ENCODE measurements at places on chromosomes 3 and 15. TPM values are rescaled to one million over a fixed set of nuclear protein-coding genes. Genes with fewer than 3 reads are reported as not detected.

KCTD6 gene
- total RNA-seq = 27.4 TPM

CLPX gene
- 44.8 TPM for total RNA-seq

GATA2 gene
- 62.0 TPM for total RNA-seq

PPP1R14D gene
- not detected for total RNA-seq

SLC9C1 gene
- total RNA-seq = 1.7 TPM

MNS1 gene
- not detected for total RNA-seq

GHRL gene
- total RNA-seq = not detected

SLC4A7 gene
- 20.0 TPM for total RNA-seq

ERICH6 gene
- not detected for total RNA-seq

DNA sequence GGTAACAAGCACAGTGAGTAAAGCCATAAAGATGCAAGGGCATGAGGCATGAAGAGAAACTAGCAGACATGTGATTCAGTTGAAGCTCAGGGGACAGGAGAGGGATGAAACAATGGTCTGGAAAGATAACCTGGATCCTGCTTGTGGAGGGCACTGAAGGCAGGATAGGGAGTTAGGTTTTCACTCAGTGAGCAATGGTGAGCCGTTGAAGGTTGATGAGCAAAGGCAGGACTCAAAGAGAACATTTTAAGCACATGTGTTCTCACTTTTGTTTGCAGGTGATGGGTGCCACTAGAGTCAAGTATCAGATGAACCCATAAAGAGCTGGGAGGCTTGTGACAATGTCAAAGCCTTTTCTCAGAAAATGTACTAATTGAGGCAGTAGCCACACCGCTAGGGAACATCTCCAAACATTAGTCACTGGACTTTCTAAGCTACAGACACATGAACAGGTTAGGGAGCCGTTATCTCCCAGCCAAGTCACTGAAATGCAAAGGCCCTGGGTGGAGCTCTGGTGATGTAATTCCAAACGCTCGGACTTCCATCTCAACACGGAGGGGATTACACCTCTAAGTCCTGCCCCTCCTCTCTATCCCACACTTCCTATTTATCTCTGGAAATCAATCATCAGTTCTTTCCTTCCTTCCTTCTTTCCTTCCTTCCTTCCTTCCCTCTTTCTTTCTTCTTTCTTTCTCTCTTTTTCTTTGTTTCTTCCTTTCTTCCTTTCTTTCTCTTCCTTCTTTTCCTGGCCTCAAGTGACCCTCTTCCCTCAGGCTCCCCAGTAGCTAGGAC lies 22.7 kb downstream of the KLHL6 start:
- DNase-seq = no peak

DNA sequence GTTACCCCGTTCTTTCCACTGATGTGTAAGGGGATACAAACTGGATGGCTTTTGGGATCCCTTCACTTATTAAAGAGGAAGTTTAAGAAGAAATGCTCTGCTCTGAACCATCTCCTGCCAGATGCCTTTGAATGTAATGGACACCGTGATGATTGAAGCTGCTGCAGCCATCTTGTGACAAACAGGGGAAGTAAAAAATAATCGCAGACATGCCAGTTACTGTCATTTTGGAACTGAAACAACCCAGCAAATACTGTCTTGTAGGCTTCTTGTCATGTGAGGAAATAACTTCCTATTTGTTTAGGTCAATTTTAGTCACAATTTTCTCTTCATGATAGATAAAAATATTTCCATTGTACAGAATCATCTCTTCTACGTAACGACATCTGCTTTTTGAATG lies 224.0 kb downstream of the CHL1 start:
- DNase-seq = no peak

- no peak for DNase-seq
Measured at GRCh38 chr3:54900838-54901591, 26.8 kb downstream of the LRTM1 start.

- DNase-seq = peak; percentile 35
Measured at GRCh38 chr3:193240850-193241706, at the start of gene PLAAT1. TSS of gene PLAAT1 (plus strand) at chr3:193241222. CDS start at chr3:193255651, 14,429 bp downstream.

DNA sequence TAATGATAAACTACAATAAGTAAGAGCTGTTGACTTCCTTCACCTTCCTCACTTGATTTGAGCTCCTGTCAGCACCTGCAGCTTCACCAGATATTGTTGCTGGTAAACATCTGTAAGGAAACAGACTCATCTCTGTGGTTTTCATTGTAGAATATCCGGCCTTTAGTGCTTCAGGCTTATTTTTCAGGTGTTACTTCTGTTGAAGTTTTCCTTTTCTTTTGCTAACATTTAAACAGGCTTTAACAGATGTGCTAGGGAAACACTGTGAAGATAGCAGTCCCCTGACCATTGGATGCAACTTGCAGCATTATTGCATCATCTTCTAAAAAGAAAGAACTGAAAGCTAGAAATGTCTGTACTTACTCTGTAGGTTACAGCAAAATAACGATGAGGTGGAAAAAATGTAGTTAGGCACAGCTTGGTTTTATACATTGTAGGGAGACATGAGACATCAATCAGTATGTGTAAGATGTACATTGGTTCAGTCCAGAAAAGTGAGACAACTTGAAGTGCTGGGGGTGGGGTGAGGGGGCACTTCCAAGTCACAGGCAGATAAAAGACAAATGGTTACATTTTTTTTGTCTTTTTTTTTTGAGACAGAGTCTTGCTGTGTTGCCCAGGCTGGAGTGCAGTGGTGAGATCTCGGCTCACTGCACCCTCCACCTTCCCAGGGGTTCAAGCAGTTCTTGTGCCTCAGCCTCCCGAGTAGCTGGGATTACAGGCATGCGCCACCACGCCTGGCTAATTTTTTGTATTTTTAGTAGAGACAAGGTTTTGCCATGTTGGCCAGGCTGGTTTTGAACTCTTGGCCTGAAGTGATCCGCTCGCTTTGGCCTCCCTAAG lies 10.2 kb downstream of the EDEM1 start:
- no peak for DNase-seq

DNA sequence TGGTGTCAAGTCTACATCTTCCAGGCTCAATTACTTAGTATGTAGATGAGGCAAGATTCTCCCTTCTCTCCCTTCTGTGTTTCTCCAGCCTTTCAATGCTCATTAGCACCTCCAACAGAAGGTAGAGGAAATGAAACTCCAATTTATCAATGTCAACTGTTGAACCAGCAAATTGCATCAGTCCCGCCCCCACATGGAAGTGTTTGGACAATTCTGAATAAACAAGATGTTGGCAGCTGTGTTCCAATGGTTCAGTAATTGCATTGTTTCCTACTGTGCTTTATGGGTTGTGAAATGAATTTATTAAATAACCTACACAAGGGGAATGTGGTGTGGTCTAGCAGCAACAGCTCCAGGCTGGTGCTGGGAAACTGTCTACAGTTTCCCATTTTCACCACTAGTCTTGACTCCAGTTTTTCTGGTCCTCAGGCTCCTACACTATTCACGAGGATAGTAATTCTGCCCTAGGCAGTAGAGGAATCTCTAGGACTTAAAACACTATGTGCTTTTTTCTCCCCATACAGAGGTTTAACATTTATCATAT lies 91.9 kb downstream of the MB21D2 start:
- no peak for DNase-seq

GRCh38 chr15:50381438-50381837 lies 26.4 kb upstream of the GABPB1 start:
- DNase-seq = no peak

GRCh38 chr3:59535791-59536221 lies 486.0 kb upstream of the CFAP20DC start:
- no peak for DNase-seq

- no peak for DNase-seq
Measured at GRCh38 chr15:99738021-99738847, 5.0 kb upstream of the LYSMD4 start.

DNA sequence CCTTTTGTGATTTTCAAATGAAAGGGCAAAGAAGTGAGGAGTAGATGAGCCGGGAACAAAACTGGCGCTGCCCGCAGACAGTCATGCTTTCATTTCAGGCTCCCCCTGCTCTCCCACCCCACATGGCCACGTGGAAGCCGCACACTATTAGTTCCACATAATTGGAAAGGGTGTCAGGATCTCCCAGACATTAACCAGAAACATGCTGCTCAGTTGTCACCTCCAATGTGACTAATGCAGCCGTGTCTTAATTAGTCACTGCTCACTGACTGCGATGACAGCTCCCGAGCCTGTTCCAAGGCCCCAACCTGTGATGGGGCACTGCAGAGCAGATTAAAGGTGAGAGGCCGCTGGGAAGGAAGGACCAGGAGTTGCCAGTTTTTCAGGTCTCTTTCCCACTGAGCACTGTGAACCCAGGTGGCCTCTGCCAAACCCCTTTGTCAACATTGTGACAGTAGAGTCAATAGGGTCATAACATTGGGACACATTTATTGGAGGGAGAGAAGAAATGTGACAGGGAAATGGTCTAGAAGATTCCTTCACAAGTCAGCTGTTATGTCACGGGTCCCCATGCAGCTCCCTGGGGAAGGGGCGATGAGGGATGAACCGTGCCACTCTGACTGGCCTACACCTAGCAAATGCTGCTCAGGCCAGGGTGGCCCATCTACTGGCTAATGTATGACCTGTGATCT lies 38.6 kb upstream of the SFMBT1 start:
- DNase-seq = no peak

GRCh38 chr15:80777137-80777536 lies 2.0 kb upstream of the CEMIP start:
- DNase-seq = peak; percentile 45

GRCh38 chr3:57992452-57993213 lies 15.6 kb upstream of the FLNB start:
- no peak for DNase-seq

DNA sequence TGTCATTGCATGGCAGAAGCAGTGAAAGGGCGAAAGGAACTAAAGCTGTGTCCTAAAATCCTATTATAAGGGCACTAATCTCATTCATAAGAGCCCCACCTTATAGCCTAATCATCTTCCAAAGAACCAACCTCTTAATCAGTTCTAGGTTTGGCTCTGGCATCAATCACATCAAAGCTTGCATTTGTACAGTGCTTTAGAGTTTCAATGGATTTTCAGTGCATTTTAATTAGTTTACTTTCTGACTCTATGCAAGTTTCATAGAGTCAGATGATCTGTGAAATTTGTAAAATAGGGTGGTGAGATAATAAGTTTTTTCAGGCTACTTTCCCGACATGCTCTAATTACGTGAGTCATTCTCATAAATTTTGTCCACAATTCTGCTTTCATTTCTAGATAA lies 341.1 kb downstream of the DIPK2A start:
- DNase-seq = no peak

DNA sequence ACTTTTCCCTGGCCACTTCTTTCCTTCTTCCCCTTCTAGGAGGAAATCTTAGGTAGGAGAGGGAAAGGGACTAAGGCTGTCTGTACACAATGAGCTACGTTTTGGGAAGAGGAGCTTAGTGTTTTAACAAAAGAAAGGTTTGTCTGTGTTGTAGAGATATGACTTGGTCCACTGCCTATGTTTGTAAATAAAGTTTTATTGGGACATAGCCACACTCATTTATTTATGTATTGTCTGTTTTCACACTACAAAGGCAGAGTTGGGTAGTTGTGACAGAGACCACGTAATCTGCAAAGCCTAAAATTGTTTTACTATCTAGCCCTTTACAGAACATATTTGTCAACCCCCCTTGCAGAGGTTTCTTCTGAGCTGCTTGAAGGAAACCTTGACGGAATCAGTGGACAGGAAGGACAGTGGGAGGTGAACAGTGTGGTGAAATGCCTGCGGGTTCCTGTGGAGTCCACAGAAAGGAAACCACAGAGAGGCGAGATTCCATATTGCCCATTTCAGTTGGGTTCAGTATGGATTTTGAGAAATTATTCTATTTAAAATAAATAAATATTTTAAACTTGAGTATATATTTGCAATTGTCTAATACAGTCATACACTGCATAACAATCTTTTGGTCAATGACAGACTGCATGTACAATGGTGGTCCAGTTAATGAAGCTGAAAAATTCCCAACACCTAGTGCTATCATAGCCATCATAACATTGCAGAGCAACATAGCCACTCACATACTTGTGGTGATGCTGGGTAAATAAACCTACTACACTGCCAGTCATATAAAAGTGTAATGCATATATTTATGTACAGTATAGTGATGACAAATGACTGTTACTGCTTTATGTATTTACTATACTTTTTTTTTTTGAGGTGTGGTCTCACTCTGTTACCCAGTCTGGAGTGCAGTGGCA lies 157.9 kb upstream of the NUDT16 start:
- DNase-seq = no peak

DNA sequence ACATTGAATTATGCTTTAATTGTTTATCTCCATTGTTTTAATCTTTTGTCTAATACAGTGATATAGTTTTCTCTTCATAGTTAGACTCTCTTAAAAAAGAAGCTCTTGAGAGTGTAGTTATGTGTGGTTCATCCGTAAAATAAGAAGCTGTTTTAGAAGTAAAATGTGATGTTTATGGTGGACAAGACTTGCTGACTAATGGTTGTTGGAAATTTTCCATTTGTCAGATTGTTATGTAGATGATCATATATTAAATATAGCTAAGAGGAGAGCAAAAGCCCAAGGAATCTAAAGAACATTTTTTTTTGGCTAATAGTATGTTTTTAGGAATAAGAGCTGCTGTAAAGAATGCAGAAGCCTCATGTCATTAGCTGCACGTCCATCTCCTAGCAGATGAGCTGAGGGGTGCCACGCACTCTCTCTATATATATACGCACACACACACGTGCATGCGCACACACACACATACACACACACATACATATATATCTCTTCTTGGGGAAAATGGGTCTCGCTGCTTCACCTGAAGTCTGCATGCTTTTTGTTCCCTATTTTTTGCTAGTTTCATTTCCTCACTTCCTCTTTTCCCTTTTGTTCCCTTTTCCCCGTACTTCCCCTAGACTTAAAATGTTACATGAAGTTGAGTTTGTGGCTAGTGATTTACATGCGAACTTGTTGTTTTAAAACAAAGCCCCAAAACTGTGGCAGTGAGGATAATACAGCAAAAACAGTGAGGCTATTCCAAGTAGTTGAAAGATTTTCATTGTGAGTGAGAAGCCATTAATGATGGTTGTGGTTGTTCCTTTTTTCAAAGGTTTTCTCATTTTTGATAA lies 107.8 kb downstream of the MBNL1 start:
- DNase-seq = no peak

DNA sequence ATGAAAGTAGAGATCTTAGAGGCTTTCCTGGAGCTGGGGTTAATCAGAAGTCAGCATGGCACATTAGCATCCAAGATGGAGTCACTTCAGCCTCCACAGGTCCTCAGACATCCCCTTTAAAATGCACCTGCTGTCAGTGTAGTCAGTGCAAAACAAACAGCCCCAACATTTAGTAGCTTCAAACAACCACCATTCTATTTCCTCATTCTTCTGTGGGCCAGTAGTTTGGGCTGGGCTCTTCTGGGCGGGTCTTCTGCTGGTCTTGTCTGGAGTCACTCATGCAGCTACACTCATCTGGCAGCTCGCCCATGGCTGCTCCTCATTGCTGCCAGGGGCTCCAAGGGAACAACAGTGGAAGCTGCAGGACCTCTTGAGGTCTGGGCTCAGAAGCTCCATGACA lies 99.9 kb downstream of the TLE3 start:
- DNase-seq = no peak

DNA sequence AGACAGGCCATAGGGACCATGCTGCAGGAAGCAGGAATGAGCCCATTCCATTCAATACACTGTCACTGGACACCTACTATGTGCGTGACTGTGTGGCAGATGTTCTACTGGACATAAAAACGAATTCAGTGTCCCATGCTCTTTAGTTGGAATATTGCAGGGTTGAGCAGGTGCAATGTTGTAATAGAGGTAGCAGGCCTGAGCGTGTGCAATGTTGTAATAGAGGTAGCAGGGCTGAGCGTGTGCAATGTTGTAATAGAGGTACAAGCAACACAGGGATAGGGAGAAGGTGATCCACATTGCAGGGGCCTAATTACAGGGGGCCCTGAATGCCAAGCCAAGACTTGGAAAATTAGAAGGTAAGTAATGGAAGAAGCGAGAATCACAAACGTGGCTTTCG lies 261.4 kb upstream of the HES1 start:
- DNase-seq = no peak

GRCh38 chr3:3023111-3023745 lies 86.9 kb downstream of the IL5RA start:
- DNase-seq = no peak
